Right forelimb (tissue), 1 donor: ENCODE measurements at places on chromosomes 11 and 22.
A peak's percentile ranks its signal among the peaks of the same experiment; 100 is the strongest.

- no peak for DNase-seq
These were observed 7.7 kb downstream of the BLID start for GRCh38 chr11:122108192-122108799.

DNA sequence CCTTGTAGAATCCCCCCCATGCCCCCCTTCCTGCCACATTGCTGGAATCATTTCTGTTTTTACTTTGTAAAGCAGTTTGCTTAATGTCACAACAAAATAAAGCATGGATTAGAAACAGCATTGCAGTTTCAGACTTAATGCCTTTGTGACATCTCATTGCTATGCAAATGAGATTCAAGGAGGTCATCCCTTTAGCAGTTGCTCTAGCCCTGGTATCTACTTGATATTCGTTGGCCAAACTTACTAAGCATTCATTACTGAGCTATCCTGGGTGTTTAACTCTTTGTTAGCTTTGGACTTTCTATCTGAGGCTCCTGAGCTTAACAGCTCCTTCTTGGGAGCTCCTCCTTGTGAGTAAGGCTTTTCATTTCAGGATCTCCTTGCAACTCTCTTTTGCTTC is 16.3 kb downstream of the FAT3 start:
- no peak for DNase-seq

DNA sequence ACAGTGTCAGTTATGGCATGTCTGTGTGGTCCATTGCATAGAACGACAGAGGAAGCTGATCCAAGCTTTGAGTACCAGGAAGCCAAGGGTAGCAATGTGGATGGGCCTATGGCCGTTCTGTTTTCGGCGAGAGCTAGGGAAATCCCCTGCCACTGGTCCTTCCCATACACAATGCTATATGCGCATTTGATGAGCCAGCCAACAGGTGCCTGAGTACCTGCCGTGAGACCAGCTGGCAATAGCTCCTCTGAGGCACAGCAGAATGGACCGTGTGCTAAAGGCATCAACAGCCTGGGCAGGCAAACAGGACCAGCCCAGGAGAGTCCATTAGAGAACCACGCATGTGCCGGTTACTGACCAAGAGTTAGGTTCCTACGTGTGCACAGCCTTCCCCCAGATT is 753.0 kb downstream of the NTM start:
- no peak for DNase-seq

- peak; percentile 69 for DNase-seq
These were observed 14.5 kb downstream of the LRP4 start for GRCh38 chr11:46903846-46904245.

DNA sequence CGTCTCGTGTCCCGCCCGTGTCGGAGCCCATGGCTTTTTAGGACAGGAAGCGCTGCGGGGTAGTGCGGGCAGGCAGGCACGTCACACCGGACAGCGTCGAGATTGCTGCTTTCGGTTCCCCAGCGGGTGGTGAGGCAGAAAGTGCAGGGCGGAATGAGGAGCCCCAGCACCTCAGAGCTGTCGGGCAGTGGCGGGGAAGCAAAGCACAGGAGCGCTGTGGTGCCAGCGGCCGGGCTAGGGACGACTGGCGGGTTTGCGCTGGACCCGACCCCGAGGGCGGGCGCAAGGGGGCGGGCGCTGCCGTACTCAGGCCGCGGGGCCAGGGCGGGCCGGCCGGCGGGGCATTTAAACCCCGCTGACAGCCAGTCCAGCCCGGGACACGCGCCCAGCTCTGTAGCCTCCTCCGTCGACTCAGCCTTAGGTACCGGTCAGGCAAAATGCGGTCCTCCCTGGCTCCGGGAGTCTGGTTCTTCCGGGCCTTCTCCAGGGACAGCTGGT is at the start of gene SLC37A2:
Gene SLC37A2 (plus strand): TSS at position 375 of the 498 bp plus-strand sequence. CDS start 63 bp downstream, at position 438.
- DNase-seq = peak; percentile 75

- DNase-seq = no peak
These were observed 607.5 kb downstream of the METTL15 start for GRCh38 chr11:28715726-28716125.

GRCh38 chr22:32309585-32310251 is 47.9 kb upstream of the RFPL3 start:
- no peak for DNase-seq

GRCh38 chr11:68940651-68941323 is 37.1 kb downstream of the IGHMBP2 start:
- no peak for DNase-seq

DNA sequence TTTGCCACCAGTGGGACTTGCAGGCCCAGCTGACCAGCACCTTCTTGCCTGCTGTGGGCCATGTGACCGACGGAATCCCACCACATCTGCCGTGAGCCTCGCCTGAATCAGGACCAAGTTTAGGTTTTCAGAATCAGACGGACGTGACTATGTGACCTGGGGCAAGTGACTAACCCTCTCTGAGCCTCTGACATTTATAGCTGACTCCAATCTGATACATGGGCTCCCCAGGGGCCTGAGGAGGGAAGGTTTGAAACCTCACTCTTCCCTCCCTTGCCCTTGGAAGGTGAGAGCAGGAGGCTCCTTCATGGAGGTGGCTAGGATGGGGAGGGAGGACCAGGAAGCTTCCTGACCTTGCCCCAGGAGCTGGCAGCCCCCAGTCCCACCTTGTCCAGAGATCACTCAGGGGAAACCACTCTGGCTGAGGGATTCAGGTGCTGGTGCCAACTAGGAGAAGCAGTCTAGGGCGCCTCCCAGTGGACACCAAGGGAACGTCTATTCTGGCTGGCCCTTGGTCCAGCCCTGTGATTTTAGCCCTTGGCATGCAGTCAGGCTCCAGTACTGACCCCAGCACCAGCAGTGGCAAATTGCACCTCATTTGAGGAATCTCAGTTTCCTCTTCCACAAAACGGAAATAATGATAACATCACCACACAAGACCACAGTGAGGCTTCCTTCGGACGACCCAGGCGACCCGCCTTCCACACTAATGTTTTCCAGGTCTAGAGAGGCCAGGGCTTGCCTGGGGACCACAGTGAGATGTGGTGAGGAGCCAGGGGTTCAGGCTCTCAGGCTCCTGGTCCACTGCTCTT is 47.2 kb upstream of the SYT7 start:
- peak; percentile 62 for DNase-seq

DNA sequence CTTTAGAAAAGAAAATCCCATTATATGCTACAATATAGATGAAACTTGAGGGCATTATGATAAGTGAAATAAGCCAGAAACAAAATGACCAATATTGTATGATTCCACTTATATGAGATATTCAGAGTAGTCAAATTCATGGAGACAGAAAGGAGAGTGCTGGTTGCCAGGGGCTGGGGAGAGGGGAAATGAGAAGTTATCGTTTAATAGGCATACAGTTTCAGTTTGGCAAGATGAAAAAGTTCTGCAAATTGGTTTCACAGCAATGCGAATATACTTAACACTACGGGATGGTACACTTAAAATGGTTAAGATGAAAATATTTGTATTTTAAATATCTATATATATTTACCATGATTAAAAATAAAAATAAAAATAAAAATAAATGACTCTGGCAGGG is 31.1 kb upstream of the RDX start:
- no peak for DNase-seq

DNA sequence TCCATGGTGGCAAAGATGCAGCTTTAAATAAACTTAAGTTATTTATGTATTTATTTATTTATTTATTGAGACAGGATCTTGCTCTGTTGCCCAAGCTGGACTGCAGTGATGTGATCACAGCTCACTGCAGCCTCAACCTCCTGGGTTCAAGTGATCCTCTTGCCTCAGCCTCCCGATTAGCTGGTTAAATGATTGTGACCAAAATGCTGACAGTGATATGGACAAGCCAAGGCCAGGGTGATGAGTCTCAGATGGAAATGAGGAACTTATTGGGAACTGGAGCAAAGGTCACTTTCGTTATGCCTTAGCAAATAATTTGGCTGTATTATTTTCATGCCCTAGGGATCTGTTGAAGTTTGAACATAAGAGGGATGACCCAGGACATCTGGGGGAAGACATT is 9.3 kb upstream of the LRP5 start:
- DNase-seq = no peak

- DNase-seq = no peak
These were observed 54.1 kb downstream of the CELSR1 start for GRCh38 chr22:46483353-46483752.

- no peak for DNase-seq
These were observed 85.0 kb upstream of the PLET1 start for GRCh38 chr11:112345706-112346105.

GRCh38 chr11:132982772-132983640 is 549.3 kb downstream of the OPCML start:
- DNase-seq = no peak

- peak; percentile 87 for DNase-seq
These were observed 1.6 kb downstream of the SMIM38 start for GRCh38 chr11:69157156-69157821.

DNA sequence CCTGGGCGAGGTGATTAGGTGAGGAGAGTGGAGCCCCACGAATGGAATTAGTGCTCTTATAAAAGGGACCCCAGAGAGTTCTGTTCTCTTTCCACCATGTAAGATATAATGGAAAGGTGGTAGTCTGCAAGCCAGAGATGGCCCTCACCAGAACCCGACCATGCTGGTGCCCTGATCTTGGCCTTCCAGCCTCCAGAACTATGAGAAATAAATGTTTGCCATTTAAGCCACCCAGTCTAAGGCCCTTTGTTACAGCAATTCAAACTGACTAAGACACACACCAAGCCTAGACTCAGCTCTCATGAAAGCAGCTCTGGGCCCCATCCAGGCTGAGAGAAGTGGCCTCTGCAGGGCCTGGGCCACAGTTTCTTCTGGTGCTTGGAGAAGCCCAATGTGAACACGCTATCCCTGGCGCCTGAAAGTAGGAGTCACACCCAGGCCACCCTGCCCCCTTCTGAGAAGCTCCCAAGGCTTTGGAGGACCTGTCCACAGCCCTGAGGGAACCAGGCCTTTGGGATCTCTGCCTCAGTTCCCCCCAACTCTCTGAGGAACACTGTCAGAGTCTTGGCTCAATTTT is 35.3 kb upstream of the LYVE1 start:
- no peak for DNase-seq

DNA sequence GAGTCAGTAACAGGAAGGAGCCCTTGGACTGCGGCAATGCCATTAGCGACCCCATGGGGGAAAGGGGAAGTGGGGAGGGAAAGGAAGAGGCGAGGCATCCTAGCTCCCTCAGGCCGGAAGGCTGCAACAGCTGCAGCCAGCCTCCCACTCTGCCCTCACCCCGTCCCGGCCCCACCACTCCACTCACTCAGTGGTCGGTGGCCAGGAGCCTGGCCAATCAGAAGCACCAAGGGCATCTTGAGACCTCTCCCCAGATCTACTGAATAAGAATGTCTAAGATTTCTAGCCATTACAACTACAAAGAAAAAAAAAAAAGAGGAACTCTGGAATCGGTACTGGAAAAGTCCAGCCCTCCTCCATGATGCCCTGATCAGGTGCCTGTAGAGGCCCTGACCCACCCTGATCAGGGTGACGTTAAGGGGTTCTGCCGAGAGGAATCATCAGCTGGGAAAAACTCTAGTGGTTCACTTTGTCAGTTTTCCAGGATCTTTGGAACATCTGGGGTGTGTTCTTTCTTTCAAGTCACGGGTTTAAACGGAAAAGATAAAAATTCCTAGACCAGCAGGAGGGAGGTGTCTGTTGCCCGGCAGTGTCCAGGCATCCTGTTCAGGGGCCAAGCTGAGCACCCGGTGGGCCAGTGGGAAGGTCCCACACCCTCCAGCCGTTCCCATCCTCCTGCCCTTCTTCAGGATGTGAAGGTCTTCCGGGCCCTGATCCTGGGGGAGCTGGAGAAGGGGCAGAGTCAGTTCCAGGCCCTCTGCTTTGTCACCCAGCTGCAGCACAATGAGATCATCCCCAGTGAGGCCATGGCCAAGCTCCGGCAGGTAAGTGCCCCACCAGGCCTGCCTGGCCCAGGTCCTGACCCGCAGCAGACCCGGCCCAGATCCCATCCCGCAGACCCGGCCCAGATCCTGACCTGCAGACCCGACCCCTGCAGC is 14.4 kb downstream of the OAF start:
- no peak for DNase-seq

DNA sequence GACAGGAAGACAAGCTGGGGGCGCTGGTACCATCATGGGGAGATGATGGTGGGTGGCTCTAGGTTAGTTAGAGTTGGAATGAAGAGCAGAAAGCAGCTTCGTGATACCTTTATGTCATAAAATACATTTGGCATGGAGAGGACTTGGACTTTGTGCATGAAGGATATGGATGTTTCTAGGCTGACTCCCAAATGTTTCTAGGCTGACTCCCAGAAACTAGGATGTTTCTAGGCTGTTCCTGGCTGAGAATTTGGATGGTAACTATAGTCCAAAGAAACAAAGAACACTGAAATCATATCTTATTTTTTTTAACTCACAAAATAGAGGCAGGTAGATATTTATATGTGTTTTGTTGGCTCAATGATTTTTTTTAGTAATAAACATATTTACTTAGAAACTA is 89.4 kb upstream of the VPREB1 start:
- DNase-seq = no peak

GRCh38 chr11:83454674-83455073 is 168.5 kb upstream of the CCDC90B start:
- no peak for DNase-seq

DNA sequence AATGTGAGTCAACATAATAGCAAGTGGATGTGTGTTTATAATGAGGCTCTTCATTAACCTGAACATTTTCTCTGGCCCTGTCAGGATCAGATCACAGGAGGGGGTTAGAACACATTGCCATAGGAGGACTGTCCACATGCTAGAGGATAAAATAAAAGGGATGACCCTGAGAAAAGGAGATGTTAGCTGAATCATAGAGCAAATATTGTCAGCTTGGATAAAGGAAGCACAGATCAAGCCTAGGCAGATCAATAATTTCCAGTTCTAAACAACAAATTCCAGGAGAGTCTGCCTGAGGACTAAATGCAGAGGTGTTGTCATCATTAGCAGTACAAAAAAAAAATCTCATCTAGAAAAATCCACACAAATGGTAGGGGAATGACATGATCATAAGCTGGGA is 337.9 kb downstream of the LRRC4C start:
- no peak for DNase-seq

GRCh38 chr11:104122836-104123235 is 41.1 kb downstream of the PDGFD start:
- no peak for DNase-seq

- no peak for DNase-seq
These were observed 88.3 kb downstream of the TSPAN18 start for GRCh38 chr11:44814881-44815592.

DNA sequence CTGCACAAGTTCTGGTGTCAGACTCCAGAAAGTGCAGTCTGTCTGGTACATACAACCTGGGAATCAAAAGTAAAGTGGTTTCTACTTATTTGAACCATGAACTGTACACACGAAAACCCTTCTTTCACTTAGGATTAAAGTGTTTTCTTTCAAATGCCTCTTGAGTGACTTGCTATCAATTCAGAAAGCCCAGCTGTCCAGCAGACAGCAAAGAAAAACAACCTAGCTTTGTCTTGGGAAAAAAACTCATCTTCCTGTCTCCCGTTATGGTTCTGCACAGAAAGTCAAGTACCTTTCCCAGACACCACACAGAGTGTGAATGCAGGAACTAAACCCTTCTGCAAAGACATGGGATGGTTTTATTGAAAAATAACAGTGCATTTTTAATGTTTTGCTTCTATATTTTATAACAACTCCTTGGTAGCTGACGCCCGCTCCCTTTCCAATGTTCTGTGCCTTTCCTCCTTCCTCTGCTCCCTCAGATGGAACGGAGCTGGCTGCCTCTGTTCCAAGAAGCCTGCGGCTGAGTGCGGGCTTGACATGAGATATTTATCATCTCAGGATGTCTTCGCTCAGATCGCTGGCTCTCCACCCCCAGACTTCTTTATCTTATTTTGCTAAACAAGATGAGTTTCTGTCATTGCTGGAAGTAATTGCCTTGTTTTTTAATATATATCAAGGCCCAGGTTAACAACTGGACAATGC is 322.3 kb upstream of the B3GAT1 start:
- peak; percentile 20 for DNase-seq
